ENCODE measurements at places on chromosomes 6 and 20.

- DNase-seq: no peak
These were observed 10.1 kb downstream of the SLC22A2 start for GRCh38 chr6:160248538-160248937.

DNA sequence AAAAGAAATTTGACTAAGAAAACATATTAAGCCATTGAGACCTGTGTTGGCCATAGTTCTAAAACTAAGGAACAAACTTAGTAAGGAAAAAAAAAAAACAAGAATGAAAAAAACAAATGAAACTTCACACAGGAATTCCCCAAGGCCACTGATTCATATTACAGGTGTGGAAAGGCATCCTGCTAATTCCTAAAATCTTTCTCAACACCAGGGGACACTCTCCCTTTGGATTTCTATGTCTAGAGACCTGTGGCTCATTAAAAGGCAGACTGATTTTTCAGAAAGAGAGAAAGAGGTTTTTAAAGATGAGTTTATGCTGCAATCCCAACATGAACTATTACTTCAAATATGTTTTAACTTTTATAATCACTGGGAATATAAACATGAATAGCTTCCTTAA, at the start of gene OR12D1:
OR12D1 (plus strand) TSS at position 341 of the 400 bp plus-strand sequence.
- no peak for DNase-seq

GRCh38 chr6:99995916-99996315, 1.9 kb upstream of the MCHR2 start:
- no peak for DNase-seq

GRCh38 chr20:10369723-10370090, 64.3 kb downstream of the MKKS start:
- DNase-seq: no peak

DNA sequence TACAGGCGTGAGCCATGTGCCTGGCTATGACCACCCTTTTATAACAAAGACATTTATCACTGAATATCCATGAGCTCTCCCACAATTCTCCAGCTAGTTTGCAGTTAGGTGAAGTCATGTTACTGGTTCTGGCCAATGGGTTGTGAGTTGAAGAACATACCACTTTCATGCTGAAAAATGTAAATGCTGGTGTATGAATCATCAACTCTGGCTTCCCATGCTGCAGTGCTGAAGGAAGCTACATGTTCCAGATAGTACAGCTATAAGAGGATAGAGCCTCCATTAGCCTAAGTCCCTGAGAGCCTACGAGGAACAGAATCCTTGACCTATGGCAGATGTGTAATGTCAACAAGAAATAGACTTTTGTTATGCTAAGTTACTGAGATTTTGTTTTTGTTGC, 180.4 kb downstream of the BTBD9 start:
- no peak for DNase-seq

DNA sequence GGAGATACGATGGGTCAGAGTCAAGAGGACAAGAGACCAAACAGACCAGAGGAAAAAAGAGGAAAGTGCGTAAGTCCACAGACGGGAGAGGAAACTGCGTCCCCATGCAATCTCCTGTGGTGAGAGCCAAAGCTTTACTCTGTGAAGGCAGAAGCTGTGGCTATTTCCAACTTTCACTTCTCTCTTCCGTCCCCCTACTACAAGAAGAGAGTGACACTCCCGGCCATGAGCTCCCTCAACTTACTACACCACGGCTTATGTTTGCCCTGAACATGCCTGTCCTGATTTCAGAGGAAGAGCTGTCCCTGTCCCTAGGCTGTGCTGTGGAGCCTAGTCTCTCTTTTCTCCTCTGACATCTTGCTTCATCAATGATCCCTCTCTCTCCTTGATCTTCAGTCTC, 11.5 kb upstream of the SSR1 start:
- DNase-seq: no peak

- DNase-seq: no peak
These were observed 4.4 kb downstream of the MYB start for GRCh38 chr6:135185483-135185882.

GRCh38 chr6:16089232-16090062, 39.4 kb upstream of the MYLIP start:
- no peak for DNase-seq

- no peak for DNase-seq
These were observed 9.7 kb upstream of the MARCKS start for GRCh38 chr6:113847447-113847846.

All from CD4-positive, alpha-beta T cell treated with Interleukin-6 at 100 ng/mL for 8 hours (primary cell).